ENCODE measurements at places on chromosomes 16 and 17.

GRCh38 chr17:16662936-16663335 lies 9.3 kb upstream of the ZNF624 start:
- DNase-seq, result no peak

- DNase-seq, result no peak
Measured at GRCh38 chr17:66349521-66350254, 47.3 kb downstream of the PRKCA start.

GRCh38 chr16:28112908-28113307 lies 49.4 kb upstream of the GSG1L start:
- no peak for DNase-seq

DNA sequence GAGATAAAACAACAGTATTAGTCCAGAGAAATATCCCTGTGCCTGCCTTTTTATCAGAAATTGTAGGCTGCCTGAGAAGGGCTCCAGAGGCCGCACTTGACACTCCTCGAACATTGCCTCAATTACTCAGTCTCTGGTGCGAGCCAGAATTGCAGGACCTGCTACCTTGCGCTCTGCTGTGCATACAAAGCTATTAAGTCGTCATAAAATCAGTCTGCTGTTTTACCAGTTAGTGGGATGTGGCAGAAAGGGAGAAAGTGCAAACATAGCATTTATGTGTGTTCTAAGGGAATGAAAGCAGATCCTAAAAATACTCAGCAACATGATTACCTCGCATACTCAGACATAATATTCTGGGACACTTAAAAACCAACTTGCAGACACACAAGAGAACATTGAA lies 70.6 kb downstream of the TMC6 start:
- no peak for DNase-seq

DNA sequence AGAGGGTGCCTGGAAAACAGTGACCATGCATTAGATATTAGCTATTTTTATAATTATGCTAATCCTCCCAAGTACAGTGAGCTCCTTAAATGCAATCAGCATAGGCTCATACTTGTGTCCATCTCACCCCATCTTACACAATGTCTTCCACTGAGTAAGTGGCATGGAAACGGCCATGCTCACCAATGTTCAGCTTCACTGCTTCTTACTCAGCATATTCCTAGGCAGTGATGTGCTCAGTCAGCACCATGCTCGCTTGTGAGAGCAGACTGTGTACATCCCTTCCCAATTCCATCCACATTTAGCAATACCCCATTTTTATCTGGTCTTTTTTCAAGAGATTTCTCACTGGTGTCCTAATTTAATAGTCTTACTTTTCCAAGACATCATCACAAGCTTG lies 454.8 kb upstream of the SOX9 start:
- no peak for DNase-seq

- no peak for DNase-seq
Measured at GRCh38 chr16:65910291-65910690, 456.2 kb upstream of the CDH5 start.

GRCh38 chr17:34167354-34167753 lies 87.7 kb upstream of the CCL2 start:
- DNase-seq, result no peak

DNA sequence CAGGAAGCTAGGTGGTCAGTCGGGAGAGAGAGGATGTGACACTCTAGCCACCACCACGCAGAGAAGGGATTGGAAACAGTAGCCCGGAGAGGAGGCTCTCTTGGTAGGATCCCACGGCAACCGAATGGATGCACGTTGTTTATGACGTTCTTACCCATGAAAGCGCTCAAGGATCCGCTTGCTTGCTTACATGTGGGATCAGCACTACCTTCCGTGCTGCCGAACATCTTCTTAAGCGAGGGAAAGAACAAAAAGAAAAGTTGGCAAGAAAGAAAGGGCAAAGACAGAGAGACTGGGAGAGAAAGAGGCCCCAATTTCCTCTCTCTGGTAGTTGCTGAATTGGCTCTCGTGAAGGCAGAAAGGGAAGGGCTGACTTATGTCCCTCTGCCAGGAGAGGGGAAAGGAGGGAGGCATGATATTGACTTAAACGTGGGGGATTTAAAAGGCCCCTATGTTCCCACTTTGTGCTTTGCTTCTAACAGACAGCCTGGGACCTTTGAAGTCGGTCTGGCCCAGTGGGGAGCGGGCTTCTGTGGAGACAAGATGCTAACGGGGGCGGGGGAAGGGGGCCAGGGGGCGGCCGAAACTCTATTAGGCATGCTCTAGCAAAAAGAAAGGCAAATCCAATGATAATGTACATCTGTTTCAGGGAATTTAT lies 35.4 kb downstream of the SNX20 start:
- DNase-seq, result no peak

Measured in T-helper 9 cell (primary cell).